ENCODE measurements at places on chromosomes 4 and X. TPM values are rescaled to one million over a fixed set of nuclear protein-coding genes. Genes with fewer than 3 reads are reported as not detected.

Gene P2RY4
- total RNA-seq = not detected

Gene KCTD8
- not detected for total RNA-seq

Gene AIFM1
- 69.6 TPM for total RNA-seq

Gene AWAT2
- not detected for total RNA-seq

Gene PNMA5
- total RNA-seq = not detected

Gene LINC00632
- total RNA-seq = 2.8 TPM

Gene SCFD2
- total RNA-seq = 5.9 TPM

Gene SLC25A14
- total RNA-seq = 18.3 TPM

Gene ANXA3
- total RNA-seq = 59.6 TPM

Gene NAA11
- total RNA-seq = not detected

Gene CFP
- 0.55 TPM for total RNA-seq

Gene CUL4B
- 42.6 TPM for total RNA-seq

Gene GABRE
- total RNA-seq = 15.9 TPM

Gene BMP3
- total RNA-seq = not detected

Gene MSANTD1
- not detected for total RNA-seq

Gene SPACA5
- not detected for total RNA-seq

Gene CRMP1
- total RNA-seq = 2.1 TPM

Gene NAP1L2
- 1.4 TPM for total RNA-seq

Gene SLC16A2
- 30.2 TPM for total RNA-seq

Gene ZXDB
- 5.5 TPM for total RNA-seq

Gene CFAP47
- 0.02 TPM for total RNA-seq

Measured in A549 treated with DMSO at 1 μM for 4 hours (cell line).